ENCODE measurements at places on chromosomes 11 and 22.

DNA sequence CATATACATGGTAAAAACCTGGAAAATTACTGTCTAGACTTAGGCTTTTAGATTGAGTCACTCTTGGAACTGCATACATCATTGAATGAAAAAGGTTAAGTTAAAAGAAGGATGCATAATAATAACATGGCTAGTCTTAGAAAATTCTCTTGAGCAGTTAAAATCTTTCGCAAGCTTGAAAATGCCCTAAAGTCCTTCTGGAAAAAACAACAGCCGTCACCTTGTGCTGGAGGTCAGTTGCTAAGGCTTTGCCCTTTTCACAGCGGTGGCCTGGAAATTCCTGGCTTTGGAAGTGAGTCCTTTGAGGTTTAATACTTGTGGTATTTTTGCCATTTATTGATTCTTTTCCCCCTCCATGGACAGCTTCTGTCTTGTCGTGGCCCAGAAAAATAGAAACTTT is 17.4 kb upstream of the FBLN1 start:
- no peak for DNase-seq

DNA sequence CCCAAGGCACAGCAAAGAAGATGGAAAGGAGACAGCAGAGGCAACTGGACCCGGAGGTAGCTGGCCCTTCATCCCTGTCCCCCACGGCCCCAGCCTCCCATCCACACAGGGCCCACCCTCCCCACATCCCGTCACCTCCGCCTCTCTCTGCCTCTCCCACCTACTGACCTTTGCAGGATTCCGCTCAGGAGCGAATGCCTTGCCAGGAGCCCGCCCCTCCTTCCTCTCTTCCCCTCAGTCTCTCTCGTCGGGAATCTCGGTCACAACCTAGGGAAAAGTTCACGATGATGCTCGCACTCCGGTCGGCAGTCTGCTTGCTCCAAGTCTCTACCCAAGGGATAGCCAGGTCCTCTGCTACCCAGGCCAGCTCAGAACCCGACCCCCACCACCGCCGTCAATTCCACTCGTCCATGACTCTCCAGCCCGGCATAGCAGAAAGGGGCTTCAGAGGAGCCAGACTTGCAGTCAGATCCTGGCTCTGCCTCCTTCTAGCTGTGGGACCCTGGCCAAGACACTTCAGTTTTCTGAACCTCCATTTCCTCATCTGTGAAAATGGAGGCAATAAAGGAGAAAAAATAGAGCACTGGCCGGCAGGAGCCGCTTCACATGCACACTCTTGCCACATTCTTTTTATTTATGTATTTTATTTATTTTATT is 10.2 kb downstream of the AHNAK start:
- no peak for DNase-seq

DNA sequence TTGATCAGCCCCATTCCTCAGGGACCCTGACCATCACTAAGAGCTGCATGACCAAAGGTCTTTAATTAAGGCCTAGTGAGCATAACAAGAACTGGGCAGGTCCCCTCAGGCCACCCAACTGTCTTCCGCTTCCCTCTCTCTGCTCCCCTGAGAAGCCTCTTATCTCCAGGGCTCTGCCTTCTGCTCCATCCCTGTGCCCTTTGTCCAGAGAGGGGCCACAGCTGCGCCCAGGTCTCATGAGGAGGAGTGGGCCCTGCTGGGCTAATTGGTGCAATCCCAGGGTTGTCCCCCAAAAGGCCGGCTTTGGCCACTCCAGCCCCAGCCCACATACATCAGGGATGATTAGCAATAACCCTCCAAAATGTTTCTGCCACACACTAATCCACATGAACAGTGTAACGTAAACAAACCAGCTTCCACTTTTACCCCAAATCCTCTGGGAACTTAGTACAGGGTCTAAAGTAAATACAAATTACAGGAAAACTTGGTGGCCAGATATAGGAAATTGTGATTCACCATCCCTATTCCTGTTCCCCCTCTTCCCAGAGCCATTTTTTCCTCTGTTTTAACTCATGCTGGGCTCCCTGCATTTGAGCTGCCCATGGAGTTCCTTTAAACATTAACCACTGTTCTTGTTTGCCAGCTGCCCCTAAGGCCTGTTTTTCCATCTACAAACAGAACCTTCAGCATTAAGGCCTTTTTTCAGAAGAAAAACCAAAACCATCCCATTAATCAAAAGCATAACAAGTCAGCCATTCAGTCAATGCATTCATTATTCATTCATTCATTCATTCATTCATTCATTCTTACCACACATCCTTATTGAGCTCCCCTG is 34.6 kb upstream of the CAVIN3 start:
- no peak for DNase-seq

GRCh38 chr11:2713661-2714462 is 14.1 kb upstream of the KCNQ1OT1 start:
- DNase-seq: no peak

DNA sequence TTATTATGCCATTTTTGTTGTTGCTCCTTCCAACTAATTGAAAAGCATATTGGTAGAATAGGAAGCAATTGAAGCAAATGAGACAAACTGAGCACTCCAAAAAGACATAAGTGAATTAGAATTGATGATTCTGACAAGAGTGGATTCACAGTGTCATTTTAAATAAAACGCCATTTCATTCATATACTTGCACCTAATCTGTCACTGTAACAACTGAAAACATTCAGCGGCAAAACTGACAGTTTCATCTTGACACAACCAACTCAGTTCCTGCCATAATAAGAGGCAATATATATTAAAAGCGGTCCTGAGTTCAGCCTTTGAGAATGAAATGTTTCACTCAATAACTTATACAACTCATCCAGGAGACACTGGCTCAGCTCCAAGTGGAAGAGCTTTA is 306.8 kb downstream of the CNTN5 start:
- no peak for DNase-seq

DNA sequence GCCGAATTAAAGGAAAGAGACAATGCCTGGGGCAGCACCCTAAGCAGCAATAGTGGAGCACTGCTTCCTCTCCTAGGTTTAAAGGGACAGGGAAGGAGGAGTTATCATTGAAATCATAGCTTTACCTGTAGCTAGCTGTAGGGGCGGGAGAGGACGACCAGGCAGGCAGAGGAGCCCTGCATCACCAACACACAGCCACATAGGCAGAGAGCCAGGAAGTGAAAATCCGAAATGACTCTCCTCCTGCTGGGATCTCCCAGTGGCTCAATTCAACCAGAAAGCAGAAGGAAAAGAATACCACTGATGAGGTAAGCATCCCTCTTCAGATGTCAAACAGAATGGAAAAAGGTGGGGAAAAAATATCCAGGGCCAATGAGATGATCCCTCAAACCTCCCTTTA is 20.4 kb downstream of the MRGPRX4 start:
- no peak for DNase-seq

GRCh38 chr22:16973591-16974297 is 34.3 kb downstream of the GAB4 start:
- DNase-seq: no peak

DNA sequence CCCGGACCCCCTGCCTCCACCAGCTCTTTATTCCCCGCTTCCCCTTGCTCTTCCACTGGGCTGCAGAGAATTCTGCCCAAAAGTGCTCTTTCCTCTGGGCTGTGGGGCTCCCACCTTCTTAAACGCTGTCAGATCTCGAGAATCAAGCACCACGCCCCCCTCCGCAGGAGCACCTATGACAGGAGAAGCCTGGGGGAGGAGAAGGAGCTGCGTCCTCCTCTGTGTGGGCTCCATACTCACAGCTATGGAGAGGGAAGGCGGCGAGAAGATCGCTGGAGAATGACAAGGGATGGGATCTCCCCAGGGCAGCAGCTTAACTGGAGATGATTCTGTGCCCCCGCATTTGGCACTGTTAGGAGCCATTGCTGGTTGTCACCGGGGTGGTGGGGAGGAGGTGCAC is 19.7 kb downstream of the SHISAL1 start:
- no peak for DNase-seq

DNA sequence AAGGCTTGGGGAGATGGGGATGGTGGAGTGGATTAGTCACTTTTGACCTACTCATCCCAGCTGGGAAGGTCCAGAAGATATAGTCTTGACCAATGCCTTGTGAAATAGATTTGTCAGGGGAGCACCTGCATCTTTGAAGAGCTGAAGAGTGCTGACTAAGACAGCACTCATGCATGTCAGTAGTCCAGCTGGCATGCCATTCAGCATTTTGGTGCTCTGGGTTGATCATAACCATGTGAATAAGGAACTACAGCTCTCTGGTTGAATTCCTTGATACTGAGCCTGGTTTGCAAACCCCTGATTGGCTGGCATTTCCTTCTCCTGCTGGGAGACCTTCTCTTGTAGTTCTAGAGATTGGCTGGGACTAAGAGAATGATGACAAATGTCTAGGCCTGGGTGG is 106.8 kb upstream of the ALX4 start:
- no peak for DNase-seq

DNA sequence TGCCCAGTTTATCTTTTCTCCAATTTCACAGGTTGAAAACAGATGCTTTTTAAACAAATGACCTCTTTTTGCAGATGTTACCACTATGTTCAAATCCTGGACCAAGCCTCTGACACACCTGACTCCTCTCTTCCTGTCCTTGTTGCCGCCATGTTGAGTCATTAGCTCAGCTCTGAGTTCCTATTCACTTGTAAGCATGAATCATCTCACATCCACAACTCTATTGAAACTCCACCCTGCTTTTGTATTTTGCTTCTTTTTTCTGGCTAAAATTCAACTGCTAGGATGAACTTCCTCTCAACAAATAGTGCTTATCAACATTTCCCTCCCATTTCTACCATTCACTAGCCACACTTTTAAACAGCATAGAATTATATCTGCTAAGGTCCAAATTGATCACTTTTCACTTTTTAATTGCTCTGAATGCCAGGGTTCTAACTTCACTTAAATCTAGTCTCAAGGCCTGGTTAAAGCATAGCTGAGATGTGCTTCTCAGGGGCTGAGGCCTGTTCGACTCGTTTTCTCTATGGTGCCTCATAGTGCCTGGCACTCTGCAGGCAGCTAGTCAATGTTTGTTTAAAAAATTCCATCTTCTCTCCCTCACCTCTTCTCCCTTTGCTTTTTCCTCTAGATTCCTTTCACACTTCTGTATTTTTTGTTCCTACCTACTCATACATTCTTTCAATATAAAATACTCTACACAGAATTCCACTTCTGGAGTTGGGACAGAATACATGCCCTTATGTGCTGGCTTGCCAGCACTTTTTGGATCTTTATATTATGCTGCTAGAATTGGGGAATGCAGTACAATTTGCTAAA is 3.9 kb downstream of the JOSD1 start:
- no peak for DNase-seq

DNA sequence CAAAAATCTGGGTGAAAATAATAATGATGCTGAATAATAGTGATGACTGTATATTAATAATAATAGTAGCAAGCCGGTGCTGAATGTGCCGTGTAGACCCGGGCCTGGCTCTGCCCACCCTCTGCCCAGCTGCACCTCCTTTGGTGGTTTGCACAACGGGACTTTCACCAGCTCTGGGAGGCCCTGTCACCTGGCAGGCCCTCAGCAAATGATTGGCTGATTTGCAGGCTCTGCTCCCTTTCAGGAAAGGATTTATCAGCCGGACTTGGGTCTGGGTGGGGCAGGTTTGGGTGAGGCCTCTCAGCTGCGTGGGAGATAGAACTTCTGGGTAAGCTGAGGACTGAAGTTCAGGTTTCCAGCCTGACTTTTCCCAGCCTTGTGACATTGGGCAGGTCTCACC is 21.4 kb downstream of the KIAA1671 start:
- no peak for DNase-seq

DNA sequence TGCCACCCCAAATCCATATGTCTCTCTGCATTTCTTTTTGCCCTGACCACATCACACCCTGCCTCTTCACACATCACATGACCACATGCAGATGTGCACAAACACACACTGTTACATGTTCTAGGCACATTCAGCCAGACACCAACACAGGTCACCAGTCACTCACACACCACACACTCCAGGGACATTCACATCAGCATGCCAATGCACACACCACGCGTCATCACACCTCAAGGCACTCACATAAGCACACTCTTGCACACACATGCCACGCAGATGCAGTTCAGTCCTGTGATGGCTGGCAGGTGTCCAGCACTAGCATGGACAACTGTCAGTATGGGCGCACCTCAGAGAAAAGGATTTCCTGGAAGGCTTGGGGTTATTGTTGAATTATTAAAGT is 77.0 kb upstream of the MYOD1 start:
- no peak for DNase-seq

GRCh38 chr22:28198692-28199091 is 279.6 kb upstream of the PITPNB start:
- no peak for DNase-seq

- DNase-seq: no peak
These were observed 5.7 kb downstream of the PPARA start for GRCh38 chr22:46156031-46156430.

DNA sequence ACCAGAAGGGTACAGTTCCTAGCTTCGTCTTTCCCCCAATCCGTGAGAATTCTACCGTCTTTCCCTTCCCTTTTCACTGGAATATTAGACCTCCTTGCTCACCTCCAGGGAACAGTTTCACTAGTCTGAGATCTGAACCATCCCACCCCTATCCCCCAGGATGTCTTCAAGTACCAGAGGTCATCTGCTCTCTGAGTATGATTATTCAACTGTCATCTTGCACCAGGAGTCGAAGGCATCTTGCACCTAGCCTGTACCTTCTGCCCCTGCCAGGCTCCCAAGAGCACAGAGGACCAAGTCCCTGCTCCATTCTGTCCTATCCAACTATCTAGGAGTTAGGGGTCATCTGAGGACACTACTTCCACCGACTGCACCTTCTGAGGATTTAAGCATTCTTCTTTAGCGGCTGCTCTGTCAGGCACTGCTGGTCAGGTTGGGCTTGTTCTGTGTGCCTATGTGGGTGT is 804 bp downstream of the ACER3 start:
- no peak for DNase-seq

- DNase-seq: no peak
These were observed 39.4 kb downstream of the SBF1 start for GRCh38 chr22:50435291-50436014.

DNA sequence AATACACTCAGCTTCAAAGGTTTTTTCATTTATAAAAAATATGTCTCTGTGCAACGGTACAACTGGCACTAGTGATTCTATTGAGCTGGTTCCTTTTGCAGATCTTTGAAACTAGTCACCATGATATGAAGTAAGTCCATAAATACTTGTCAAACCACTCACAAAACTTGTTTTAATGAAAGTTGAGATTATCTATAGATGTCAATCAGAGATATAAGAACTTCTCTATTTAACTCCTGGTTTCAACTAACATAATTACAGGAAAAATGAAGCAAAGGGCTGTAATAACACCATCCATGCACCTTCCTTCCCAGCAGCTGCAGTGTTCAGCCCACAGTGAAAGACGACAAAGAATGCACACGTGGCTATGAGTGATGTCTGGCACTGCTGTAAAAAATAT is 44.7 kb downstream of the TMEM123 start:
- no peak for DNase-seq

- DNase-seq: no peak
These were observed 330.2 kb upstream of the B3GAT1 start for GRCh38 chr11:134742224-134742612.

DNA sequence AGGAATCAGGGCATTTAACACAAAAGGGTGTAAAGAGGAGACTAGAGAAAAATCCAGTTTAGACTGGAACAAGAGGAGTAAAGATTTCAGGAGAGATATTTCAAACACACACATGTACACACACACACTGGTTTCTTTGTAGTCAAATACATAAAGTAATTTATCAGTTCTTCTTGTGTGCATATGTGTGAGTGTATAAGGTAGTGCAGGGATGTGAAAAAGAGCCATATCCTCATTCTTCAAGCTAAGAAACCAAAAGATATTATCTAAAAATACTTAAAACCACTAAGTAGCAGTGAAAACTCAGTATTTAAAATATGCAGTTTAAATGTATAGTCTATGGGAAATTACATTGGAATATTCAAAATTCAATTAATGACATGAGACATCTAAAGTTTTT is 52.5 kb upstream of the CARD18 start:
- no peak for DNase-seq

Data from CD4-positive, alpha-beta T cell treated with Interleukin-21 for 1 hour (primary cell).